ENCODE measurements at places on chromosomes 13 and 19.

GRCh38 chr13:106691861-106692260 is 123.9 kb upstream of the ARGLU1 start:
- no peak for DNase-seq

- DNase-seq: no peak
These were observed 40.5 kb downstream of the FAM124A start for GRCh38 chr13:51262501-51263211.

GRCh38 chr19:31717269-31717923 is 368.2 kb upstream of the TSHZ3 start:
- DNase-seq: no peak

GRCh38 chr13:111845621-111846351 is 221.2 kb upstream of the SOX1 start:
- DNase-seq: no peak

GRCh38 chr19:32330213-32330857 is 15.1 kb upstream of the ZNF507 start:
- DNase-seq: no peak

GRCh38 chr13:44816701-44817100 is 172.6 kb downstream of the NUFIP1 start:
- no peak for DNase-seq

DNA sequence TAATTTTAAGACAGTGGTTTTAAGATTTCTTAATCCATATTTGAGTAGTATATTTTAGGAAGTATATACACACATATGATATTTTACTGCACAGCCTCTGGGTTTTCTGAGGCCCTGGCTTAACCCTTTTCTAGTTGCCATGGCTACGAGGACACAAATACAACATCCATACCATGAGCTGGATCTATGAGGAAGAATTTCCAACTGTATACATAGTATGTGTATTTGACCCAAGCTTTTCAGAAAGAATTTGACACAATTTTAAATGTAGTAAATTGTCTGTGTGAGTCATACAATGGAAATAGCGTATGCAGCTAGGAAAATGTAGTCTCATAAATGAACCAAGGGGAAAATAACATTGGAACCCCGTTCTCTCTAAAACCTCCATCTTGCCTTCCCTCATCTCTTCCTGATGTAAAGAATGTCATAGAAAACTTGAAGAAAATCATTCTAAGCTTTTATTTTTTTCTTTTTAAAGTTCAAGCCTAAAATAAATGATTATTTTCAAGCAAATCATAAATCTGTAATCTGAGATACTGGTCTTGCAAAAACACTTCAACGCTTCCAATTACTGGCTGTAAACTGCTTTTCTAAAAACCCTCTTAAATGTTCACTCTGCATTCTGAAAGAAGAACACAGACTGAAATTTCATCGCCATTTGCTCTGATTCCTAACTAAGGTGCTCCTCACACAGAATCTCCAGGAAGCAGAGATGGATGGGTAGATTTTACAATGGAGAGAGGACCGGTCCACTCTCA is 172.4 kb downstream of the LACC1 start:
- peak; percentile 63 for DNase-seq

DNA sequence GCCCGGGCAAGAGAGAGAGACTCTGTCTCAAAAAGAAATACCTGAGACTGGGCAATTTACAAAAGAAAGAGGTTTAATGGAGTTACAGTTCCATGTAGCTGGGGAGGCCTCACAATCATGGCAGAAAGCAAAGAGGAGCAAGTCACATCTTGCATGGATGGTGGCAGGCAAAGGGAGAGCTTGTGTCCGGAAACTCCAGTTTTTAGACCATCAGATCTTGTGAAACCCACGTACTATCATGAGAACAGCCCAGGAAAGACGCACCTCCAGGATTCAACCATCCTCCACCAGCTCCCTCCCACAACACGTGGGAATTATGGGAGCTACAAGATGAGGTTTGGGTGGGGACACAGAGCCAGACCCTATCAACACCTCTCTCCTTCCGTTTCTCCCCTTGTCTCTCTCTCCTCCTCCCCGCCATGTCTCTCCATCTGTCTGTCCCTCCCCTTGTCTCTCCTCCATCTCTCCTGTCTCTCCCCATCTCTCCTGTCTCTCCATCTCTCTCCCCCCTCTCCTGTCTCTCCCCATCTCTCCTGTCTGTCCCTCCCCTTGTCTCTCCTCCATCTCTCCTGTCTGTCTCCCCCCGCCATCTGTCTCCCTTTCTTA is 10.0 kb downstream of the POLR2E start:
- no peak for DNase-seq

- no peak for DNase-seq
These were observed 2.7 kb downstream of the FSTL3 start for GRCh38 chr19:678791-679388.

GRCh38 chr13:49146950-49147355 is 73.2 kb upstream of the MLNR start:
- DNase-seq: no peak

- DNase-seq: no peak
These were observed 2.5 kb downstream of the CDC34 start for GRCh38 chr19:534088-534487.

- no peak for DNase-seq
These were observed 662.0 kb upstream of the KLF12 start for GRCh38 chr13:74796157-74796556.

DNA sequence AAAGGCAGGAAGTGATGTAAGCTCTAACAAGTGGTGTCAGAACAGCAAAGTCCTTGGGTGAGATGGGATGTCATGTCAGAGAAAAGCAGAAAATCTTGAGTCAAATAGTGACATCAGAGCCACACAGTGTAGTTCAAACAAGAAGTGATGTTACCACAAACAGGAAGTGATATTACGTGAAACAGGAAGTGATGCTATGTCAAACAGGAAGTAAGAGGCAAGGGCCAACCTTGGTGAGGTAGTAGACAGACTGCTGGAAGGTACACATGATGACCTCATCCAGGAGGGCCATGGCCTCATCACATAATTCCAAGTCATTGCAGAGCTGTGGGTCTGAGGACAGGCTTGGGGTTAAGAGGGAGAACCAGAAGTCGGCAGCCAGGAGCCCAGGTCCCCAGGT is 7.0 kb upstream of the MAMSTR start:
- DNase-seq: peak; percentile 56

DNA sequence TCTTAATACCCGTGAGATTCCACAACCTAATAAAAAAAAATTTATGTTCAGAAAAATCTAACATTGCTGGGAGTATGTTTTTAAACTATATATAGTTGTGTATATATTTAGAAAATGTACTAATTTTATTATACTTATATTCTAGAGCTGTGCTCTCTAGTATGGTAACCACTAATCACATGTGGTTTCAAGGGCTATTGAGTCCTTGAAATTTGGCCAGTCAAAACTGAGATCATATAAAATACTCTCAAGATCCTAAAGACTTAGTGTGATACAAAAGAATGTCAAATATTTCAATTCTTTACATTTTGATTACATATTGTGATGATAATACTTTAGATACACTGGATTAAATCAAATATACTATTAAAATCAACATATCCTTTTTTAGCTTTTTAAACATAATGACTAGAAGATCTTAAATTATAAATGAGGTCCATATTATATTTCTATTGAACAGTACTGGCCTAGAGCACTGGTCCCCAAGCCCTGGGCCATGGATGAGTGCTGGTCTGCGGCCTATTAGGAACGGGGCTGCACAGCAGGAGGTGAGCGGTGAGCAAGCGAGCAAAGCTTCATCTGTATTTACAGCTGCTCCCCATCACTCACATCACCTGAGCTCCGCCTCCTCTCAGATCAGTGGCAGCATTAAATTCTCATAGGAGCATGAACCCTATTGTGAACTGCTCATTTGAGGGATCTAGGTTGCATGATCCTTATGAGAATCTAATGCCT is 176.5 kb upstream of the NBEA start:
- DNase-seq: no peak

GRCh38 chr19:14090509-14091080 is at the start of gene SAMD1:
SAMD1 (minus strand) TSS chr19:14090751.
- peak; percentile 52 for DNase-seq

- DNase-seq: no peak
These were observed 1366.0 kb downstream of the UQCRFS1 start for GRCh38 chr19:27846944-27847343.

- no peak for DNase-seq
These were observed 25.7 kb upstream of the UBE2L5 start for GRCh38 chr13:30396434-30397075.

DNA sequence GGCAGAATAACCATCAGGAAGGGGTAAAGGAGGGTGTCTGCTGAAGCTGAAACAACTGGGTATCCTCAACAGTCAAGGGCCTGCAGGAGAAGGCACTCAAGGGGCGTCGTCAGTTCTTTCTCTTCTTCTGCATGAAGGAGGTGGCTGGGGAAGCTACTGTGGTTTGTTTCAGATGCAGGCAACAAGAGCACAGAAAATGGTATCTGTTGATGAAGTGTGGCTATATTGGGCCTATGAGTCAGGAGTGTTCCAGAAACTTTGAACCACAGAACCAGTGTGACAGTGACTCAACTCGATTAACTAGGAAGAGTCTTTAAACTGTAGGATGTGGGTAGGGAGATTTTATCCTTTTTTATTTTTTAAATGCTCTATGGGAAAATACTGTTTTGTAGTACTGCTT is 686.3 kb downstream of the FGF9 start:
- no peak for DNase-seq

- DNase-seq: no peak
These were observed 86.6 kb upstream of the POSTN start for GRCh38 chr13:37685206-37685605.

DNA sequence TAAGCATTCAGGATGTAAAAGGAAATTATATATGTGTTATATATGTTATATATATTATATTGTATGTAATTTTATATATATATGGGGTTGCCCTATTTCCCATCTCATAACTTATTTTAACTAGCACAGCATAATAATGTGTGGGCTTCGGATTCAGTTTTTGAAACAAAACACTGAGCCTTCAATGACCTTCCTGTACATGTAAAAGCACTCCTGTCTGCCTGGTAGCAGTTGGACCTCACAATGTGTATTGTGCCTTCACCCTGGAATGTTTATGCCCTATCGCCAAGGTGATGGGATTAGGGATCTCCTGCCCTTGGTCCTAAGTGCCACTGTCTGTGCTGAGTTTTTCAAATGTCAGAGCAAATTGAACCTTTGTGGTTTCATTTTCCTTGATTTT is 968.8 kb downstream of the TUBA3C start:
- no peak for DNase-seq

DNA sequence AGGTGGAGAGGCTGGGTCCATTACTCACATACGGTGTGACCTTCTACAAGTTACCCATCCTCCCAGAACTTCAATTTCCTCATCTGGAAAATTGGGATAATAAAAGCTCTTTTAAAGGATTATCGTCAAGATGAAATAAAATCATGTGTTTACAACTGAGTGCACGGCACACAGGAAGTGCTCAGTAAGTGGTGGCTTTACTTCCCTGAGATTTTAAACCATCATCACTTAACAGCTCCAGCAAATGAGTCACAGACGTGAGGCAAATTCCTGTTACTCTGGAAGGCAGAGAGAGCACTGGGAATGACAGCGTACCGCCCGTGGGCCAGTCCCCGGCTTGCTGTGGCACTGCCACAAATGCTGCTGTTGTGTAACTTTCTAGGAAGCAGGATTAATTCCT is 64.1 kb downstream of the MRPL57 start:
- DNase-seq: peak; percentile 49

DNA sequence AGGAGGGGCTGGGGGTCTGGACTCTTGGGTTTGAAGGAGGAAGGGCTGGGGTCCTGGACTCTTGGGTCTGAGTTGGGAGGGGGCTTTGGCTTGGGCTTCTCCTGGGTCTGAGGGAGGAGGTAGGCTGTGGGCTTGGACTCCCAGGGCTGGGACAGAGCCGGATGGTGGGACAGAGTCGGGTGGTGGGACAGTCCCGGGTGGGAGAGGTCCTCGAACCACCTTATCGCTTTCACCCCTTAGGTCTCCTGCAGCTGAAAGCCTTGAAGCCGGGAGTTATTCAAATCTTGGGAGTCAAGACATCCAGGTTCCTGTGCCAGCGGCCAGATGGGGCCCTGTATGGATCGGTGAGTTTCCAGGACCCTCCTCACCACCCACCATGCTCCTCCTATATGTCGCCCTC is 1.4 kb downstream of the FGF21 start:
- no peak for DNase-seq

DNA sequence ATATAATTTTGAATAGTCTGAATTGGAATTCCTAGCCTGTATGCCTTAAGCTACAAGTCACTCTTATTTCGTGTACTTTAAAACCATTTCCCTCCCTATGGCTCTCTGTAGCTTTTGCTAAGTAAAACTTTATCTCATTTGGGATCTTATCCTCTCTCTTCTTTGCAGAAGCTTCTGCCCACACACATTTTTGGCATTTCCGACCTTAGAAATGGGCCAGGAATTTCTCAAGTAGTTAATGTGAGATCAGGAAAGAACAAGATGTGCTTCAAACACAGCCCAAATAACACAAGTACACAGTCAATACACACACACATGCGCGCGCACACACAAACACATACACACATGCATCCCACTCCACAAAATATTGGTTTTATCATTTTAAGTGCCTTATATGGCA is 931.0 kb upstream of the MIR17HG start:
- DNase-seq: no peak

GRCh38 chr19:55373306-55373992 is 3.2 kb upstream of the TMEM190 start:
- DNase-seq: no peak

DNA sequence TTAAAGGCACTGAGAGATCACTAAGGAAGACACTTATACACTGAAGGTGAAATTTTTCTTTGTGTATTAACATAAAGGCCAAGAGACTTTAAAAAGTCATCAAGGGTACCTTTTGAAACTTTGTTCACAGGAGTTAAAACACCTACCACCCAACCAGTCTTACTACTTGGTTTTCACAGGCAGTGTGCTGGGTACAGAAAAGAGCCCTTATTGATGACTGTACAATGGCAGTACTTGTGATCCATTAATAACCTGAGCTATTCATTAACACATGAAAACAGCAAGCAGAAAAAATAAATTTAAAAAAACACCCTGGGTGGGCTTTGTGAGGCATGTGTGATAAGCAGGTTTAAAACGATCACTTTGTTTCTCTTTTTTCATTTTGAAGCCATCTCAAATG is 148.9 kb downstream of the TBC1D4 start:
- no peak for DNase-seq

DNA sequence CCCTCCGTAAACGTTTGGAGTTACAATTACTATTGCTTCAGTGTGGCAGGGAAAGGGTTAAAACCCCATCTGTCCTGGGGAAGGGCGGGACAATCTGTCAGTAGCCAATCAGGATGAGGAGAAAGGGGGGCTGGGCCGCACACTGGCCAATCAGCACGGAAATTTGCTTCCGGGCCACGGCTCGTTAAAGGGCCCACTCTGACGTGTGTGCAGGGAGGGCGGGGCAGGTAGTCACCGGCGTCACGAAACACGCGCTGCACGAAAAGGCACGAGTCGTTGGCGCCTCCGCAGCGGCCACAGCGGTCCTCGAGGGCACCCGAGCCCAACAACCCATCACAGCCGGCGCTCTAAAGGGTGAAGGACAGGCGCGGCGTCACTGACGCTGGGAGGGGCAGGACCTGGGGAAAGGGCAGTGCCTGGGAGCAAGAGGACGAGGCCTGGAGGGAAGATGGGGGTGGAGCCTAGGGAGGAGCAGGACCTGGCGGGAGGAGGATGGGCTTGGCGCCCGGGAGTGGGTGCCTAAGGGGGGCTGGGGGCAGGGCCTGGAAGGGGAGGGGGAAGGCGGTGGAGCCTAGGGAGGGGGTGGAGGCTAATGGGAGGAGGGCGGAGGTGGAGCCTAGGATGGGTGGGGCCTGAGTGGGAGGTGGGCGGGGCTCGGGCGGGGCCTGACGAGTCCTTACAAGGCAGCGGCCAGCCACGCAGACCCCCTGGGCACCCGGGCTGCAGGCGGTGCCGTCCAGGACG is 4.9 kb downstream of the ADAMTSL5 start:
- peak; percentile 88 for DNase-seq
